ENCODE measurements at places on chromosomes 7 and 10. TPM values are rescaled to one million over a fixed set of nuclear protein-coding genes. Genes with fewer than 3 reads are reported as not detected.

GRCh38 chr10:117830787-117831212, 215.9 kb downstream of the RAB11FIP2 start:
- DNase-seq: peak; percentile 20
- peak overlapping the region; percentile 31 for H3K4me3 ChIP-seq
- H3K27me3 ChIP-seq: no peaks in the 10 kb centered on the region

Gene EMX2
- total RNA-seq: not detected

DNA sequence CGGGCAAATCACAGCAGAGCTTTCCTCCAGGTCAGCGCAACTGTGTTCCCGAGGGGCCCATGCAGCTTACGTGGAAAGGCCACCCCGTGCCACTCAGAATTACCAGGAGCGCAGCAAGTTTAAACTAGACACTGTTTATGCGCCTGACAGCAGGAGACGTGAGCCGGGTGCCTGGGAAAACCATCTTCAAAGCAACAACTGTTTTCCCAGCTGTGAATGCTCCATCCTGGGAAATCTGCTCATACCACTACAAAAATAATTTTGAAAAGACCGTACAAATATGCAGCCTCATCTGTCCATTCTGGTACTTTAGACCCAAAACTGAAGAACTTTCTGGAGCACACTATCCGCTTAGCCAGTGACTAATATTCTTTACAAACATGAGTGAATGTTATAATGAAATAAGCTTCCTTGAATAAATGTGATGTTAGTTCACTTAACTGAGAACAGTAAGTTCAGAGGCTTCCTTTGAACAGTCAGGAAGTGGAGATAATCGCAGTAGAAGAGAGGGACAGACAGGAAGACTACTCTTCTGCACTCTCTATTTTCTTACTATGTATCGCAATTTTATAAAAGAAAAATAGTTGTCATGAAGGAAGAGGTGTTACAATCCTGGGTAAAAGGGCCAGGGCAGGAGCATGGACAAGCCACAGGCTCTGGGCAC, 16.7 kb downstream of the GPER1 start:
- H3K27ac ChIP-seq: no peak overlapping the region
- H3K27me3 ChIP-seq: no peaks in the 10 kb centered on the region
- DNase-seq: no peak

Gene PTN
- not detected for total RNA-seq

Gene GLCCI1
- total RNA-seq: 22.3 TPM

GRCh38 chr7:19404912-19405329, 259.7 kb upstream of the FERD3L start:
- no peaks in the 10 kb centered on the region for H3K36me3 ChIP-seq
- H3K4me1 ChIP-seq: no peaks in the 10 kb centered on the region
- no peak overlapping the region for H3K27ac ChIP-seq
- DNase-seq: no peak

Gene AGBL3
- total RNA-seq: 2.5 TPM

Gene TAS2R5
- 0.56 TPM for total RNA-seq

GRCh38 chr7:135091717-135092116, 56.2 kb upstream of the TMEM140 start:
- H3K4me3 ChIP-seq: no peak overlapping the region
- H3K27ac ChIP-seq: no peak overlapping the region
- no peaks in the 10 kb centered on the region for H3K4me1 ChIP-seq
- no peak for DNase-seq
- peaks cover 2% of the 10 kb centered on the region for H3K36me3 ChIP-seq

Gene GAD2
- not detected for total RNA-seq

- no peaks in the 10 kb centered on the region for H3K36me3 ChIP-seq
- H3K4me3 ChIP-seq: no peak overlapping the region
- no peak for DNase-seq
Observed at GRCh38 chr7:136136906-136137454, 159.8 kb upstream of the MTPN start.

GRCh38 chr7:108147031-108147563, 16.9 kb upstream of the LAMB4 start:
- H3K4me1 ChIP-seq: peaks cover 3% of the 10 kb centered on the region
- H3K36me3 ChIP-seq: no peaks in the 10 kb centered on the region
- no peak overlapping the region for H3K27ac ChIP-seq
- H3K4me3 ChIP-seq: no peak overlapping the region
- DNase-seq: no peak

- no peak overlapping the region for H3K27ac ChIP-seq
- no peaks in the 10 kb centered on the region for H3K27me3 ChIP-seq
- H3K4me3 ChIP-seq: peak overlapping the region; percentile 60
- no peaks in the 10 kb centered on the region for H3K36me3 ChIP-seq
- peak; percentile 86 for DNase-seq
Observed at GRCh38 chr7:151448261-151449252, 8.6 kb upstream of the CRYGN start.

Gene PKD2L1
- total RNA-seq: not detected

DNA sequence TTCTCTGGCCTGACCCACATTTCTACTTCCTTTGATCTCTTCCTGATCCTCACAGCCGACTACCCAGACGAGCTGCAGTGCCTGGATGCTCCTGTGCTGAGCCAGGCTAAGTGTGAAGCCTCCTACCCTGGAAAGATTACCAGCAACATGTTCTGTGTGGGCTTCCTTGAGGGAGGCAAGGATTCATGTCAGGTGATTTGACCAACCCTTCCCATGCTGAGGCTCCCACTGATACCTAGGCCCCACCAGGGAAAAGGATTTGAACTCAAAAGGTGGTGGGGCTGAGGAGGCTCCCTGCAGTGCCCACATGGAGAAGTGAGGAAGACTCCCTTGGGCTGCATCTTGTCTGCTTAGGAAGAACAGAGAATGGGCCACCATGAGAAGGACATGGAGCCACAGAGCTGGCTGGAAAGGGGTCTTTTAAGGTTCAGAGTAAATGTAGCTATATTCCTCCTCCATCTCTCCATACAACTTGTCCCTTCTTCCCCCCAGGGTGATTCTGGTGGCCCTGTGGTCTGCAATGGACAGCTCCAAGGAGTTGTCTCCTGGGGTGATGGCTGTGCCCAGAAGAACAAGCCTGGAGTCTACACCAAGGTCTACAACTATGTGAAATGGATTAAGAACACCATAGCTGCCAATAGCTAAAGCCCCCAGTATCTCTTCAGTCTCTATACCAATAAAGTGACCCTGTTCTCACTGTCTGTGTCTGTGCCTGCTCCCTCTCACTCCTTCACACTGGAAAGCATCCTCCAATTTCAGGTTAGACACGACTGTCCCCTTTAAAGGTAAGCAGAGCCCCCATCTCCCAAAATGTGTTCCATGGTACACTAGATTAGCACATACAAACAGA, 3.3 kb downstream of the PRSS1 start:
- H3K4me3 ChIP-seq: no peak overlapping the region
- no peak for DNase-seq

Gene ANKRD7
- not detected for total RNA-seq

- no peak for DNase-seq
- no peak overlapping the region for H3K27ac ChIP-seq
- no peaks in the 10 kb centered on the region for H3K27me3 ChIP-seq
- no peaks in the 10 kb centered on the region for H3K4me1 ChIP-seq
- H3K4me3 ChIP-seq: no peak overlapping the region
Observed at GRCh38 chr10:75858339-75858738, 426.9 kb downstream of the LRMDA start.

DNA sequence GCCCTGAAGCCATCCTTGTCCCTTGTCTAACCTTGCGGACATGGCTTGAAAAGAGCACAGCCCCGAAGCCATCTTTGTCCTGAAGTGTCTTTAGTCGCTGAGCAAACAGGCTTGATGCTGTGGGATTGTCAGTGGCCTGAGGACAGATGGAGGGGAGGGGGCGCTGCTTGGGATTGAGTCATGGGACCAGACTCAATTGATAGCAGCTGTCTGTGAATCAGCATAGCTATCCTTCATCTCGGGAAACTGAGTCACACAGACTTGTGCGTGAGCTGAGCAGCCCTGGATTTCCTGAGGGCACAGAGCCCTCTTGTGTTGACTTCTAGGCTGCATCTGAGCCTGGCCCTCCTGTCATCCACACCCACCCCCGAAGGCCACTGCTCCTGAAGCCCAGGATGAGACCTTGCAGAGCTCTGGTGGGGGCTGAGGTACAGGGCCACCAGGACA, 14.4 kb downstream of the MYO1G start:
- H3K27ac ChIP-seq: no peak overlapping the region
- H3K4me1 ChIP-seq: peaks cover 17% of the 10 kb centered on the region
- H3K4me3 ChIP-seq: no peak overlapping the region
- peak; percentile 28 for DNase-seq

All from CD4-positive, alpha-beta T cell (primary cell).